ENCODE measurements at places on chromosomes 5 and 9. TPM values are rescaled to one million over a fixed set of nuclear protein-coding genes. Genes with fewer than 3 reads are reported as not detected.

The COQ4 gene
- 18.6 TPM for total RNA-seq

The TAF11L5 gene
- total RNA-seq = not detected

The TPPP gene
- total RNA-seq = 0.19 TPM

The PRUNE2 gene
- total RNA-seq = 67.7 TPM

The DMGDH gene
- 3.7 TPM for total RNA-seq

The TMC1 gene
- under 0.01 TPM for total RNA-seq

The FBXO10 gene
- 9.4 TPM for total RNA-seq

The GFI1B gene
- total RNA-seq = not detected

The IL17B gene
- 0.38 TPM for total RNA-seq

The GOLPH3 gene
- total RNA-seq = 84.0 TPM

The UGCG gene
- total RNA-seq = 199 TPM

The ACER2 gene
- 13.0 TPM for total RNA-seq

The CD72 gene
- 0.19 TPM for total RNA-seq

The EQTN gene
- not detected for total RNA-seq

The IFNK gene
- not detected for total RNA-seq

The PCDHAC2 gene
- 0.19 TPM for total RNA-seq

The COL15A1 gene
- 5.9 TPM for total RNA-seq

The TUT7 gene
- total RNA-seq = 42.3 TPM

The SMIM27 gene
- 7.0 TPM for total RNA-seq

The ALDOB gene
- not detected for total RNA-seq

The TEX48 gene
- total RNA-seq = not detected

The PSMD5 gene
- 21.4 TPM for total RNA-seq

The SPINK7 gene
- total RNA-seq = not detected

The ACTBL2 gene
- total RNA-seq = 0.19 TPM

The NUTM2G gene
- not detected for total RNA-seq

The CNTFR gene
- not detected for total RNA-seq

The OR1J2 gene
- not detected for total RNA-seq

The NR5A1 gene
- total RNA-seq = not detected

The TMEM171 gene
- total RNA-seq = 5.6 TPM

The F2RL1 gene
- 24.3 TPM for total RNA-seq

The SYK gene
- total RNA-seq = not detected

The MARCOL gene
- not detected for total RNA-seq

The TSC1 gene
- 26.5 TPM for total RNA-seq
